ENCODE measurements at places on chromosomes 1 and 21.

DNA sequence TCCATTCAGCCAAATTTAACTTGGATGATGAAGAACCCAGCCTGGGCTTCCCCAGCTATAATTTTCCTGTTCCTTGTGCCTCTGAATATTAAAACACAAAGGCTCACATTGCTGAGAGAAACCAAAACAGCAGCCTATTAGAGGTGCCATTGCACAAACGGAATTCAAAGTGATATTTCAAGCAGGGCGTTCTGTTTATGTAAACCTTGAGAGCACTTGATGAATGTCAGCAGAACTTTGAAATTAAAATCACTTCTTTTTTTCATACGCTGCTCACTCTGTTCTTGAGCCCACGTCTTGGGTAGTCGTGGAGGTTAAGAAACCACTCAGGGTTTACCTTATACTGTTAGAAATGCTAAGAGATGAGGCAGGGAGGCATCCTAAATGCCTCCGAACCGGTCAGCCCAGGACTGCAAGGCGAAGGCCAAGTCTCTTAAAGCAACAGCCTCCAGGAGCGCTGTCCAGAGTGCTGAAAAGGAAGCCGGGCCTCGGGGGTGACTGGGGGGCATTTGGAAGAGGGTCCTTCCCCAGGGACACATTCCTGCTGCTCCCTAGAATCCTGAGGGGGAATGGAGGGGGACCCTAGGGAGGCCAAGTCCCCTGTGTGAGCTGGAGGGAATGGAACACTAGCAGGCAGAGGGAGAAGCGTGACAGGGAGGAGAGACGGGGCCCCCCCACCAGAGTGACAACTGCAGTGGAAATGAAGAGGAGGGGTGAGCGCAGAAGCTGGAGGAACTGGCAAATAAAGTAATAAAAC is 154.8 kb upstream of the VAMP3 start:
- DNase-seq: no peak

- DNase-seq: no peak
Measured at GRCh38 chr1:101366513-101367215, 129.8 kb downstream of the S1PR1 start.

GRCh38 chr1:24830680-24831272 is 85.5 kb downstream of the CLIC4 start:
- no peak for DNase-seq

DNA sequence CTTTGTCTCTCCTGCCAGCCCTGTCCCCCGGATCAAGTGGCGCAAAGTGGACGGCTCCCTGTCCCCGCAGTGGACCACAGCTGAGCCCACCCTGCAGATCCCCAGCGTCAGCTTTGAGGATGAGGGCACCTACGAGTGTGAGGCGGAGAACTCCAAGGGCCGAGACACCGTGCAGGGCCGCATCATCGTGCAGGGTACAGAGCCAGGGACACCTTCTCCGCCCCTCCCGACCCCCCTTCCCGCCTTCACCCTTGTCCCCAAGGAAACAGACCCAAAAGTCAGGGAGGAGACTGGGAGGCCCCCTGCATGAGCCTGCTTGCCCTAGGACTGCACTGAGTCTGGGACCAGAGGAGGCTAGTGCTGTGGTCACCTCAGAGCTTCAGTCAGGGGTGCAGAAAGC is 18.2 kb downstream of the CNTN2 start:
- DNase-seq: no peak

- peak; percentile 87 for DNase-seq
Measured at GRCh38 chr1:185044981-185045813, at the start of gene RNF2. RNF2 (plus strand) TSS chr1:185045558; CDS start chr1:185087554, 41,996 bp downstream.

DNA sequence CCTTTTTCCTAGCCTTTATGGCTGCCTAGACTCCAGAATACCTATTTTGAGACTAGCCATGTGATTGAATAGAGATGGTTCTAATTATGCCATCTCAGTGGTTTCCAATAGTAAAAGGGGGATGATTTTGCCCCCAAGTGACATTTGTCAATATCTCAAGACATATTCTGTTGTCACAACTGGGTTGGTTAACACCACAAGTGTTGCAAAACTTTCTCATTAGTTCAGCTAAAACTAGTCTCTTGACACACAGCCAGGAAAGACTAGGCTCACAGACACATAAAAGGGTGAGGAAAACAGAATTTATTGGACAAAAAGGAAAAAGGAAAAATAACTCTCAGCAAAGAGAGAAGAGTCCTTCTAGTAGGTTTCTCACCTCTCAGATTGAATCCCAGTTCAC is 39.9 kb upstream of the GBP5 start:
- no peak for DNase-seq

DNA sequence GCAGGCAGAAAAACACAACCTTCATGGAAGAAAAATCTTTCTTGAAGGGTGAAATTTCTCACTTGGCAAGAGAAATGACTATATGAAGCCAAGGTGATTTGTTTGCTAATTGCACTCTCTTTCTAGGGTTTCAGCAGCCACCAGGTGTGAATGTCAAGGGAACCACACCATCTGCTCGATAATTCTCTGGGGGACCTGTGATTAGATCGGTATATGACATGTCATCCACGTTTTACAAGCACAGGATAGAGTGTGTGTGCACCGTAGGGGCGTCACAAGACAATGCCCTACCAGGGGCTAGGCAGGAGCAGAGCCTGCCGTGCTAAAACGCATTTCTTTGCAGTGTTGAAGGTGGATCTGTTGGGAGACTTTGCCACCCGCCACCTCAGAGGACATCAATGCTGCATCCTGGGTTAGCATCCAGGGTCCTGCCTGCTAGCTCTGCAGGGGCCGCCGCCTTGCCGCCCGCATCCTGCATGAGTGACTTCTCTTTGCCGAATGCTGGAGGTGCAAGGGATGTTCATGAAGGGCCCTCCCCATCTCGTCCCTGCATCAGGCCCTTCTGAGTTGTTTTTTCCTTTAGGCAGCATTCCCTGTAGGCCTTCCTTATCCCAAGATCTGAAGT is 37.8 kb upstream of the CCSAP start:
- no peak for DNase-seq

DNA sequence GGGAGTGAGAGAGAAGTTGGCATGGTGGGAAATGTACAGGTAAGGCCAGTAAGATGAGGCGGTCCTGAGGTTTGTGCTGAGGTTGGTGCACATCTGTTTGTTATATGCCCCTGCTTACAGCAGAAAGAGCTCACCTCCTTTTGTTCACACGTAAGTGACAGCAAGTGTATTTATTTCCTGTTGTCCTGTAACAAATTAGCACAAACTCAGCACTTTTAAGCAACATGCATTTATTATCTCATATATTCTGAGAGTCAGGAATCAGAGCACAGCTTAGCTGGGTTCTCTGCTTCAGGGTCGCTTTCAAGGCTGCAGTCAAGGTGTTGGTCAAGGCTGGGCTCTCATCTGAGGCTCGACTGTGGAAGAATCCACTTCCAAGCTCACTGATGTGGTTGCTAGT is 45.8 kb downstream of the TENT5C start:
- no peak for DNase-seq

- no peak for DNase-seq
Measured at GRCh38 chr1:180923887-180924286, 11.2 kb downstream of the KIAA1614 start.

GRCh38 chr1:68279846-68280245 is 47.5 kb upstream of the WLS start:
- DNase-seq: no peak

GRCh38 chr1:172952516-172952915 is 98.2 kb downstream of the TNFSF18 start:
- no peak for DNase-seq

- no peak for DNase-seq
Measured at GRCh38 chr1:200040481-200041138, 13.1 kb downstream of the NR5A2 start.

DNA sequence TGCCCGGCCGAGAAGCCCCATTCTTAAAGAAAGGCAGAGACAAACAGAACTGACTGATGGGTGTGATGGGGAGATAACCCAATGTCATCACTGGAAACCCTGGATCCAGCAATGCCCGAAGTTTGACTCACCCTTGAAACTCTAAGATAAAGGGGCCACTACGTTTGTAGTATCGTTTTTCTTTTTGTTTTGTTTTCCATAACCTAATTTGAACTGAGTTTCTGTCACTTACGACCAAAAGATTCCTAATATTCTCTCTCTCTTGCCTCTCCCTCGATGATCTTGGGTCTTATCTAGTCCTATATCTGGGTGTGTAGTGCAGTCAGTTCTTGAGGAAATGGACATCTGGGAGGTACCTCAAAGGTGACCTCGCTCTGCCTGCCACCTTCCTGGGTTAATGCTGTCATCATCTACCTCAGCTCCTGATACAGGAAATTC is 57.8 kb upstream of the ID3 start:
- DNase-seq: no peak

DNA sequence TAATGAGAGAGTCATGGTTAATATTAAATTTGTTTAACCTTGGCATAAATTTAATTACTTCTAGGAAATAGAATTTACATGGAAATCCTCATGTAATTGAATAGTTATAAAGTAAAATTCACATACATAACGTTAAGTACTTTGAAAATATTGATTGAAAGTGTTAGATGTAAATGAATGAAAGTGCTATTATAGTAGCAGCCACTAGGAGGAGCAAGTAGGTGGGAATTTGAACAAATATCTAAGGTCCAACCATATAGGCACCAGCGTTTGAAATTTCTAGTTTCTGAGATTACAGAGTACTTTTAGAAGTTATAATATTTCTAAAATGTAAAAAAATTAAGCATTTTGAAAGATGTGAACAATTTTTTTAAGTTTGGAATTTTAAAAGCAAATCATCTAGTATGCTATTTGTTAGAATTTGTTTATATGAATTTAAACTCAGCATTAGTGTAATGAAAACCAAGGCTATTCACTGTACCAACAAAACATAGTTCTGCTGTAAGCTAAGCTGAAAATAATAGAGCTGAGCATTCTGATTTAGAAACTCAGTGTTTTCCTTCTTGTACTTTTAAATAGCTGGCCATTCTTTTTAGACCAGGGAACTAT is 3.3 kb downstream of the B3GALT2 start:
- DNase-seq: no peak

- no peak for DNase-seq
Measured at GRCh38 chr21:34986561-34987500, 62.3 kb downstream of the RUNX1 start.
